Pons (tissue), 1 donor: ENCODE measurements at places on chromosomes 1 and 21.
A peak's percentile ranks its signal among the peaks of the same experiment; 100 is the strongest.

GRCh38 chr21:31780944-31781343 is 49.0 kb upstream of the SCAF4 start:
- DNase-seq, result no peak

GRCh38 chr1:179794669-179795068 is 51.6 kb downstream of the FAM163A start:
- DNase-seq, result no peak

GRCh38 chr1:6474815-6475282 is 8.9 kb upstream of the TNFRSF25 start:
- DNase-seq, result no peak

GRCh38 chr1:40845895-40846294 is 16.3 kb downstream of the CITED4 start:
- DNase-seq, result no peak

- DNase-seq, result no peak
Observed at GRCh38 chr1:198606020-198606438, 32.8 kb upstream of the PTPRC start.

GRCh38 chr1:46183079-46183847 is 7.0 kb upstream of the P3R3URF start:
- DNase-seq, result peak; percentile 54

- no peak for DNase-seq
Observed at GRCh38 chr1:214075999-214076707, 88.4 kb downstream of the PROX1 start.

GRCh38 chr1:153698020-153698922 is 19.8 kb downstream of the NPR1 start:
- peak; percentile 3 for DNase-seq

- no peak for DNase-seq
Observed at GRCh38 chr1:182476625-182477024, 26.7 kb downstream of the RGSL1 start.

DNA sequence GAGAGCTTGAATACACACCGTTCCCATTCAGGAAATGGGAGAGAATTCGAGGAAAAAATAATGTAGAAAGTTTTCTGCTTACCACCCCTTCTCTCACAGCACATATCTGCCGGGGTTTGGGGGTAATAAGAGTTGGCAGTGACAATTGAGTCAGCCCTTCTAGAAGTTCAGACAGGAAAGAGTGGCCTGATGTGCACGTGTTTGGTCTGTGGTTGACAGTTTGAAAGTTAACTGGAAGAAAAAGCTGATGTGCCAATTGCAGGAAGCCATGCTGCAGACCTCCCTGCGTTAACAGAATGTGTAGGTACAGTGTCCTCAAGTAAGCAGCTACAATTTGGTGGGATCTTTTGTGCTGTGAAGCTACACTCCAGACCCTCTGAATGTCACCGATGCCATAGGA is 50.9 kb downstream of the DHX9 start:
- no peak for DNase-seq

DNA sequence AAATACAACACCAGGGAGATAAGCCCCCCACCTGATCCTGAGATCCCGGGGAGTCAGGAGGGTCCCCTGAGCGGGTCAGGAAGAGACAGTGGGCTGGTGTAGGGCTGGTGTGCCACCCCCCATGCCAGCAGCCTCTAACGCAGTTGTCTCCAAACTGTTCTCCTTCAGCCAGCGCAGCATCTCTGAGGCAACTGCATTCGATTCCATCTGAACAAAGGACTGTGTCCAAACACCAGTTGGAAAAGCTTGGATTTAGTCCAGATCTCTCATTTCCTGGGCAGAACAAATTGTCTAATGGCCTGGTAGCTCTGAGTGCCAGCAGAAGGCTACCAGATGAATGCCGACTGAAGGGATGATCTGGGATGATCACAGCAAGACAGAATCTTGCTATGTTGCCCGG is 44.1 kb upstream of the EIF4G3 start:
- DNase-seq, result peak; percentile 85

GRCh38 chr1:243433737-243434370 is 178.0 kb downstream of the SDCCAG8 start:
- no peak for DNase-seq

DNA sequence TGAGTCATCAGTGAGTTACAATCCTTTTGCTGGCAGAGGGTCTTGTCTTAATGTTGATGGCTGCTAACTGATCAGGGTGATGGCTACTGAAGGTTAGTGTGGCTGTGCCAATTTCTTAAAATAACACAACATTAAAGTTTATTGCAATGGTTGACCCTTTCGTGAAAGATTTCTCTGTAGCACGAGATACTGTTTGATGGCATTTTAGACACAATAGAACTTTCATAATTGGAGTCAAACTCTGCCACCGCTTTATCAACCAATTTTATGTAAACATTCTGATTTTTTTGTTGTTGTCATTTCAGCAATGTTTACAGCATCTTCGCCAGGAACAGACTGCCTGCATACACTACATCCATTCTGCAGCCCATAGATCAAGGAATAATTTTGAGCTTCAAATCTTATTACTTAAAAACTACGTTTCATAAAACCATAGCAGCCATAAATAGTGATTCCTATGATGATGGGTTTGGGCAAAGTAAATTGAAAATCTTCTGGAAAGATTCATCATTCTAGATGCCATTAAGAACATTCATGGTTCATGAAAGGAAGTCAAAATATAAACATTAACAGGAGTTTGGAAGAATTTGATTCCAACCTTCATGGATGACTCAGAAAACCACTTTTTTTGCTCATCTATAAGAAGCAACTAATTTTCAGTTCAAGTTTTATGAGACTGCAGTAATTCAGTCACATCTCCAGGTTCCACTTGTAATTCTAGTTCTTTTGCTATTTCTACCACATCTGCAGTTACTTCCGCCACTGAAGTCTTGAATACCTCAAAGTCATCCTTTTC is 85.9 kb downstream of the TYW3 start:
- DNase-seq, result no peak

DNA sequence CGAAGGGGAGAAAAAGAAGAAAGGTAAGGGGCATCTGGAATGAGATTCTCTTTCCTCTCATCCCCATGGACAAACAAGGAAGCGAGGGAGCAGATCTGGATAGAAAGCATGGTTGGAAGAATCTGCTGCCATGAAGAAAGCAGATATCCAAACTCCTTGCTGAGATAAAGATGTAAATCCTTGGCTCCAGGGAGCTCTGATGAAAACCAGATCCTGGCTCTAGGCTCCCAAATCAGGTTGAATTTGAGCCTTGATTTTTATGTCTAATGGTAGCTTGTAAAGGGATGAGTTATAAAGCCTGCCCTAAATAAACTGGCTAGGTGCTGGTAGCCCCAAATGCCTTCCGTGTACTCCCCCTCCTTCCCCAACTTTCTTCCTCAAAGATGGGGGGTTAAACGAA is 64.1 kb upstream of the LAX1 start:
- DNase-seq, result no peak

- DNase-seq, result no peak
Observed at GRCh38 chr1:168452329-168452728, 91.5 kb downstream of the XCL2 start.

DNA sequence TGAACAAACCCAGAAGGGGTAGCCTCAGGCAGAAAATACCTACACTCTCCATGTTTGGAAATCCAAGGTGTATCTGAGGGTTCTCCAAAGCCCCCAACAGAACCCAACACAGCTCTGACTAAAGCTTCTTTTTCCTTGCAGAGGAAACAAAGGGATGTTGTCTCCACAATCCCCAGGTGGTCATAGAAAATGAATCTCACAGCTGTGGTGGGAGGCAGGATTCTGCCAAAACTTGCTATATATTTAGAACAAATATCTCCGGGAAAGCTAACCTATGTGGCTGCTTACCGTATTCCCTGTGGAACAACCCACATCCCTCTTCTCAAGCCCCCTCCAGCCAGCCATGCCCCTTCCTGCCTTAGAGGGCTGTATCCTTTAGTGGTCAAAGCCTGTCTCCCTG is 406.1 kb downstream of the PRDM2 start:
- DNase-seq, result no peak

- no peak for DNase-seq
Observed at GRCh38 chr1:178629252-178630154, 95.5 kb upstream of the RALGPS2 start.

DNA sequence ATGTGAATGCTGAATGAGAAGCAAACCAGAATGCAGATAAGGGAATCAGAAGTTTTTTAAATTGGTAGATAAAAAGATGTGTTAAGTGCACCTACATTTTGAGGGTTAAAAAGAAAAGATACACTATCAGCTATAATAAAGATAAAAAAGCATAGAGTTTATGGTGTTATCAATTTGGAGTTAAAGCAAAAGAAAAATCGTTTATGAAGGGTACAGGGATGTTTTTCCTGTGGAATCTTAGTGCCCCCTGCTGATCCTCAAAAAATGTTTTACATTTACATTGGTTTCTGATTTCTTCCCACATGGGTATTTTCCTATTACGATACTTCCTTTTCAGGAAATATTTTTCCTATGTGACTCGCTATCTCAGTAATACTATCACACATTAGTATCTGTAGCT is 293.5 kb downstream of the MRPL39 start:
- DNase-seq, result peak; percentile 6

DNA sequence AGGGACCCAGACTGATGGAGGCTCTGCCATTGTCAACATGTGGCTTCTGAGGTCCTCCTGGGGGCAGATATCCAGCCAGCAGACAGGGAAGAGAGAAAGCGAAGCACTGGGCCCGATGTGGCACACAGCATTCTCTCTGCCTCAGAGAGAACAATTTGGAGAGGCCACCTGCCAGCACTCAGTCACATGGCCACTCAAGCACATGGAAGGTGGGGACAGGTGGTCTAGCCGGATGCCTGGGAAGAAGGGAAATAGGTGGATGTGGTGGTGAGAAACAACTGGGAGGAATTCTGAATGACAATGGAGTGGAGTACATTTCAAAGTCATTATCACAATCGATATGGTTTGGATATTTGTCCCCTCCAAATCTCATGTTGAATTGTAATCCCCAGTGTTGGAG is 109.0 kb downstream of the UBE2U start:
- DNase-seq, result no peak

DNA sequence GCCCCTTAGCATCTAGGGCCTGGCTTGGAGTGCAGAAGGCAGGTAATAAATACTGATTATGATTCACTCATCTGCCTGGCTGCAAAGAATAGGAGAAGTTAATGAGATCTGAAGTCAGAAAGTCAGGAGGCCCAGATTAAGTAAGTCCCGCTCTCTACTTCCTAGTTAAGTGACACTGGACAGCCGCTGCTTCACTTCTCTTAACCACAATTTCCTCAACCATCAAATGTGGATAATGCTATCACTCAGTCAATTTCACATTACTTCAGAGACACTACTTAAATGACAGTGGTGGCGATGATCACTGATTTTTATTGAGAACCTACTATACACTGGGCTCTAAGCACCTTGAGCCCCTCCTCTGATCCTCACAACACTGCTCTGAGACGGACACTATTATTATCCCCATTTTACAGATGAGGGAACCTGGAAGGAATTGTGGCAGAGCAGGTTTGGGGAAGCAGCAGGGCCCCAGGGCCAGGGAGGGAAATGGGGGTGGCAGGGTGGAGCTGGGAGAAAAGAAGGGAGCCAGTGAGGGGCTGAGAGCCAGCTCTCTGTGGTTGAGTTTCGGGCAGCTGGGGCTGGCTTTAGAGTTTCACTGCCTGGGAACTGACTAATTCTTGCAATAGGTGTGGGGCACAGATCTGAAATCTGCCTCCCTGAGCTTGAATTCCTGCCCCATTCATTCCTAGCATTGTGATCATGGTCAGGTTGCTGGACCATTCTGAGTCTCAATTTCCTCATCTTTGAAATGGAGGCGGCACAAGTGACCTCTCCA is 2.4 kb upstream of the E2F2 start:
- DNase-seq, result peak; percentile 71

DNA sequence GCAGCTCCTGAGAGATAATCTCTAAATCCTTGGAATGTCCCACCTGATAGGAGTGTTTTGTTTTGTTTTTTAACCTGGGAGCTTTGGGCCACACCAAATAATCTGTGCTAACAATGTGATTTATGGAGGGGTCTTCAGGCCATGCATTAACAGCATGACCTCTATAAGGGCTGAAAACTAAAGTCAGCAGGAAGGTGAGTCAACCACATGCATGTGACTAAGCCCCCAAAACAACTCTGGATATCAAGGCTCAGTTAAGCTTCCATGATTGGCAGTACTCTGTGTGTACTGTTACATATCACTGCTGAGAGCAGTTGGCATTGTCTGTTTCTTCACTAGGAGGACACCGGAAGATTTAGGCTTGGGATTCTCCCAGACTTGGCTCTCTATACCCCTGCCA is 10.7 kb downstream of the AUNIP start:
- DNase-seq, result no peak

- peak; percentile 60 for DNase-seq
Observed at GRCh38 chr1:35637401-35637809, 3.9 kb downstream of the PSMB2 start.

- DNase-seq, result no peak
Observed at GRCh38 chr1:91546876-91547275, 46.2 kb downstream of the CDC7 start.

GRCh38 chr1:19120070-19120469 is 90.0 kb downstream of the UBR4 start:
- DNase-seq, result no peak
